ENCODE measurements at places on chromosomes 5 and 9.

DNA sequence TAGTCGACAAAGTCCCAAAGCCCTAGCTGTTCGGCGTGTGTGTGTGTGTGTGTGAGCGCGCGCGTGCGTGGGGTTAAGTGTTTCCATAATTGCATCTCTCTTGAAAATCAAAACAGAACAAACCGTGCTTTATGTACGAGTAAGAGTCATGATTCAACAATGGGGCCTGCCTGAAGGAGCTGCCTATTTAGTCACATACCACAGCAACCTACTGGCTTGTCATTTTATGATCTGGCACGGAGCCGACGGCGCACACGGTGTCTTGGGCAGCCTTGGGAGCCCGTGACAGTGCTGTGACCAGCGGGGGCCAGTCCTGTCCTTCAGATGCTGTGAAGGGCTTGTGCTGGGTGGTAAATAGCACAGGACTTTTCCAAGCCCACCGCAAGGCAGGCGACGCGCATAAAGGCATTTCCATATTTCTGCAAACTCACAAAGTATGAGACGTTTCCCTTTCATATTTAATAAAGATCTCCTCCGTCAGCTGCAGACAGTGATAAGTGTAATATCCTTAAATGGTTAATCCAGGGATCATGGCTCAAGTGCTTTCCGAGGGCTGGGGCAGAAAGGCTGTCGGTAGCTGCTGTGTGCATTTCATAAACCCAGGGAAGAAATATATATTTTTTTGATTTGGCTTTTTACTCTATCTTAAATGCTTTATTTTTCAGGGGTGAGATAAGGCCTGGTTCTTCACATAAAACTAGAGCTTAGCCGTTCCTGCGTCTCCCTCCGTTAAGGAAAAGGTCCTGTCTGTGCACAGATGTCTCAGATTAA lies 270.2 kb upstream of the IRX1 start:
- DNase-seq = no peak

- no peak for DNase-seq
These were observed 18.8 kb upstream of the RPL26L1 start for GRCh38 chr5:172940268-172941066.

GRCh38 chr5:109354761-109355160 lies 55.0 kb downstream of the PJA2 start:
- DNase-seq = peak; percentile 23

DNA sequence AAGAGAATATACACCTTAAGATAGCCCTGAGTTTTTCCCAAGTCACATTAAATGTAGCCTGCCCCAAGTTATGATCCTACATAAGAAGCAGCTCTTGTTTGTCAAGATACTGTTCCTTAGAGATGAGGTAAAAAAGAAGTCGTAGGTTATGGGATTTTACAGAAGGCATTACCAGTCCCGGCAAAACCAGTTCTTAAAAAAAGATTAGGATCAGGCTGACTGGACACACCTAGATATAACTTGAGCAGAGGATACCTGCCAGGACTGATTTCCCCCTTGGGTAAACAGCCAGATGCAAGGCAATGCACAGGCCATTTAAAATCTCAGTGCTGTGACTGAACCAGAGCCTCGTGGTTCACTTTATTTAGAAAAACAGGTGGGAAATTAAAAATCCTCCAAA lies 14.1 kb upstream of the SEMA5A start:
- DNase-seq = no peak

GRCh38 chr9:19555214-19555613 lies 146.4 kb downstream of the ACER2 start:
- no peak for DNase-seq

- no peak for DNase-seq
These were observed 588.1 kb upstream of the MEF2C start for GRCh38 chr5:89471115-89471514.

- DNase-seq = no peak
These were observed 182.2 kb downstream of the SREK1 start for GRCh38 chr5:66326276-66326675.

DNA sequence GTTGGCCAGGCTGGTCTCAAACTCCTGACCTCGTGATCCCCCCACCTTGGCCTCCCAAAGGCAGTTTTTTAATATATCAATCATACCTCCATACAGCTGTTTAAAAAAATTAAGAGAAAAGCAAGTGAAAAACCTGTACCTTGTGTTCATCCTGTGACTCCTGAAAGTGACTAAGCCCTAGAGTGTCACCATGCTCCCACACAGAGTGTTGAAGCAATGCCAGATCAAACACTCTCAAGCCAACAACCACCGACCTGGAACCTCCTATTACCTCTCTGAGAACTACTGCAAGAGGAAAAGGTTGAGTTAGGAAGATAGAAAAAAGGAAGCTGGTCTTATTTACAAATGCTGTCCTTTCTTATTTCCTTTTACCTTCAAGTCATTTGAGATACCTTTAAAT lies 123.5 kb downstream of the RASEF start:
- DNase-seq = no peak

GRCh38 chr5:125874057-125874456 lies 549.2 kb upstream of the GRAMD2B start:
- no peak for DNase-seq

- DNase-seq = peak; percentile 65
These were observed 3.2 kb upstream of the NFX1 start for GRCh38 chr9:33287087-33287490.

GRCh38 chr9:71858812-71859211 lies 52.2 kb downstream of the ABHD17B start:
- DNase-seq = peak; percentile 35

DNA sequence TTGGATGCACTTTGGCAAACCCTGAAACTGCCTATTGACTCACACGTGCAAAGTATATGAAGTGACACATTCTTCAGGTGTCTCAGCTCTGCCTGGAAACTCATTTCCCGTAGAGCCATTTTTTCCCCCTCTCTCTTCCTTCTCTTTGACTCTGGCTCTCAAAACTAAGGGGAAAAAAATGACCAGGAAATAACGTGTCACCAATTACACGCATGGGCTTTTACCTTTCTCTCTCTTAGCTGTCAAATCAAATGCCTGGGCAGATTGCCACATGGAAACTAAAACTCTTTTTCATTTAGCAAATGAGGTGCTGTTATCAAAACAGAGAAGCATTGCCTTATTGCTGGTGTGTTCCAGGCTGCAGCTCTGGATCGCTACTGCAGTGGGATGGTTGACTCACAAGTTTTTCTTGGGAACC lies 18.3 kb upstream of the IFNK start:
- no peak for DNase-seq

DNA sequence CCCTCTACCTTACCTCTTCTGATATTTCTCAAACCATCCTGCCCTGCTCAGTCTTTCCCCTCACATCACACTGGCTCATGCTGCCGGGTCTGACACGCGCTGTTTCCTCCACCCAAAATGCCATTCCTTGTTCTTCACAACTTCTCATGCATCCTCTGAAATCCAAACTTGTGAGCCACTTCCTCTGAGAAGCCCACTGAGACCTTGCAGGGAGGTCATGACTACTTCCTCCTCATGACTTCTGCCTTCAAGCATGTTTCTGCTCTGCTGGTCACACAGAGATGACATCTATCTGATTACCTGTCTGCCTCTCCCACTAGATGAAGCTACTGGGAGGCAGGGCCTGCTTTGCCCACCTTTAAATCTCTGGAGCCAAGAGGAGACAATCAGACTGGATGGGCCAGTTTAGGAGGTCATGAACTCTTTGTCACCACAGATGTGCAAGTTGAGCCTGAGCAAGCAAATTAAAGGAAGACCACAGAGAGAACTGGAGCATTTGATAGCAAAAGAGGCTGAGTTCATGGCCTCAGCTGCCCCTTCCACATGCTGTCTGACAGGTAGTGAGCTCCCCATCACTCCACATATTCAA lies 119.8 kb upstream of the TBC1D2 start:
- DNase-seq = peak; percentile 67

DNA sequence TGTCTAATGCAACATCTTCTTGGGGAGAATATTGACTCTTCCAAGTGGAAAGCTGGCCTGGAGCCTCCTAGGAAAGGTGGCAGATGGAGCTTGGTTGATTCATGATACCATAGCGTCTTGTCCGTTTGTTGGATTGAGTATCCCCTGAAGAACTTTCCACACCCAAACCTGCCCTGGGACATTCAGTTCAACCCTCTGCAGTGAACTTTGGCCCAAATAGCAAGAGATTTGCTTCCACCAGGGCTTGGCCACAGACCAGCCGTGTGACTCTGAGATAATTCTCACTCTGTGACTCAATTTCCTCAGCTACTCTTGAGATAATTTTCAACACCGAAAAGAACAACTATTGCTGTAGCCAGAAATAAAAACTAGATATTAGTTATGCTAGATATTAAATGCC lies 108.0 kb upstream of the RAD23B start:
- peak; percentile 74 for DNase-seq

- DNase-seq = peak; percentile 11
These were observed 216.5 kb downstream of the PDZD2 start for GRCh38 chr5:31855134-31856040.

- DNase-seq = no peak
These were observed 1939.8 kb downstream of the EFNA5 start for GRCh38 chr5:105730982-105731381.

GRCh38 chr5:178069909-178070308 lies 43.4 kb upstream of the N4BP3 start:
- peak; percentile 30 for DNase-seq

- no peak for DNase-seq
These were observed 585.5 kb upstream of the RGMB start for GRCh38 chr5:98187945-98188344.

DNA sequence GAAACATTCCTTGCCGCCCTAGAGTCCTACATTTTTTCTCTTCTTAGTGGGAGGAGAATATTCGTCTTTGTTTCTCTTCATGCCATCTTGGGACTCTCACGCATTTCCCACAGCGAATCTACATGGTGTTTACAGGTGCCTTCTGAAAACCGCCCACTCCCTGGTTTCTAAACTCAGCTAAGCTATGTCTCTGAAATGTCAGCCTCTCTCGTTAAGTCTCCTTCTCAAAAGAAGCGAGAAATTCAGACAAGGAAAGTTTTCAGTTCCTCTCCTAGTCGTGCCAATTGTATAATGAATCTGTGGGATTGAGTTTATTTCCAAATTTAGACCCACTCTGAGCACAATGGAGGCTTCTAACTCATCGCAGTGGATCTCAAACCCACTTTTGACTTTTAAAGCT lies 186.8 kb upstream of the NFIB start:
- DNase-seq = no peak

GRCh38 chr9:83034026-83034425 lies 28.9 kb downstream of the RASEF start:
- no peak for DNase-seq

DNA sequence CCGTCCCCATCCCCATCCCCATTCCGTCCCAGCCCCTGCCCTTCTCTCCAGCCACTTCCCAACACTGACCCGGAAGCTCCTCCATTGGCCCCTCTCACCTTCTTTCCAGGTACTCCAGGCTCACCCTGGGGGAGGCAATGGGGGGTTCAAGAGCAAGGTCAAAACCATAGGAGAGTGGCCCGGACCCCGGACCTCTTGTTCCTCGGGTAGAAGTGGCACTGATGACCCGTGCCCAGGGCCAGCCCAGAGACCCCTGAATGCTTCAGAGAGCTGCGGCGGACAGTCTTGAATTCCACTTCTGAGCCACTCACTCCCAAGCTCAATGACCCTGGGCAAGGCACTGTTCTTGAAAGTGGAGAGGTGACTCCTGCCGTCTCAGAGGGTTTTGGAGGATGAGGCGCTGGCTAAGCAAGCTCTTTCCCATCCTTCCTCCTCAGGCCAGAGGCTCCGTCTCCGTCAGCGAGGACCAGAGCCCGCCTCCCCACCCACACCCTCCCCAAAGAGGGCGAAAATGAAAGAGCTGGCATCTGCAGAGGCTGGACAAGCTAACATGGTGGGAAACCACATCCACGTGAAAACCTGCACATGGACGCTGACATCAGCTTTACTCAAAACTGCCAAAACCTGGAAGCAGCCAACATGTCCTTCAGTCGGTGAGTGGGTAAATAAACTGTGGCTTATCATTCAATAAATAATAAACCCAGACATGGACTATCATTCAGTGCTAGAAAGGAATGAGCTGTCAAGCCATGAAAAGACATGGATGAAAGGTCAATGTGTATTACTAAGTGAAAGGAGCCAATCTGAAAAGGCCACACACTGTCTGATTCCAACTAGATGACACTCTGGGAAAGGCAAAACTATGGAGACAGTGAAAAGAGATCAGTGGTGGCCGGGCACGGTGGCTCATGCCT lies 27.3 kb upstream of the PHYKPL start:
- DNase-seq = no peak

- DNase-seq = no peak
These were observed 291.9 kb downstream of the KCTD16 start for GRCh38 chr5:144462577-144462976.

DNA sequence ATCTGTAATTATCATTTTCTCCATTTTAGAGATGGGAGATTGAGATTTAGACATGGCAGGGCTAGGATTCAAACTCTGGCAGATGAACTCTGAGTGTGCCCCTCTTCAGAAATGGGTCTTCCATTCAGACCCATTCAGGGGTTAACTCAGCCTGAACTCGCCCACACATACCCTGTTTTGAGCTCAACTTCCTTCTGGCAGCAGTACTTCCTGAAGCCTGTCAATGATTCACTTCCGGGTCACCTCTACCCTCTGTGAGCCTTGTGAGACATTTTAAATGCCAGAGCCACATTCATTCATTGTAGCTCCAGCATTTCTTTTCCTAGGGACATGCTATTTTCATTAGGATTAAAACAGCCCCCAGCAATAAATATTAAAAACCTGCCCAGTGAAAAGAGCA lies 209.3 kb upstream of the SLC24A2 start:
- DNase-seq = peak; percentile 12

DNA sequence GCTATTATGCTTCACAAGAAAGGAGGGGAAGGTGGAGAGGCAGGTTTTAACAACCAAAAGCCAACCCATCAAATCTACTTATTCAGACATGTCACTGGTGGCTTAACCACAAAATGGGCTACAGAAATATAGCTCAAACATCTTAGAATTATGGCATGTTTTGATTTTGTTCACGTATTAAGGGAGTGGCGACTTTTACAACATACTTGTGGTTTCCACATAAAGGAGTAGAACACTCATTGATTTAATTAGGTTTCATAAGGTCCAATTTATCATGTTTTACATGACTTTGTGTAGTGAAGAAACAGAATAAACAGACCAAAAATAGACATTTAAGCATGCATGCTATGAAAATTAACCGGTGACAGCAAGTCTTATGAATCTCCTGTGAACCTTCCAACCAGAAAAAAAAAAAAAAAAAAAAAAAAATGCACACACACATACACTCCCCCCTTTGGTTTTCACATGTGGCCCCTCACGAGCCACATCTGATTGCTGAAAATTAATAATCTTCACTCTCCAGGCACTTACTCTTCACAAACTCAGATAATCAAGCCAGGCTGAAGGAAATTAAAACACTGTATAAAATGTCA lies 5.4 kb downstream of the ZNF608 start:
- DNase-seq = peak; percentile 69

DNA sequence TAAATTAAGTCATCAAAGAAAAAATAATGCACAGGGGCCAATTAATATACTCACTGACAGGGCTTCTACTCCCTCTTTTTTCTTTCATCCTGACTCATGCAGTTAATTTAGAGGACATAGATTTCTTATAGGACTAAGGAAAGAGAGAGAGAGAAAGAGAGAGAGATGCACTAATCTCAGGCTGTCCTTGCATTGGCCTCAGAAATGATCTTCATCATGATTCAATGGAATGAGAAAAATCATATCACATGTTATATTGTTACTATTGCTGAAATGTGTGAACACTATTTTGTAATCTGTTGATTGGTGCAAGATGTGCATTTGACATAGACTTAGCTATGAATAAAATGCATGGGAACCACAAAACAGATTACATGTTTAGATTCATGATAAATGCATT lies 608.3 kb upstream of the NUDT12 start:
- DNase-seq = peak; percentile 82

- DNase-seq = no peak
These were observed 84.3 kb downstream of the SIL1 start for GRCh38 chr5:139113892-139114291.

- peak; percentile 85 for DNase-seq
These were observed 385.8 kb downstream of the EFNA5 start for GRCh38 chr5:107284822-107285525.

All from amniotic epithelial cell (primary cell).